IPS DF 6.9 (cell line): ENCODE measurements at places on chromosomes 2 and 18.
A peak's percentile ranks its signal among the peaks of the same experiment; 100 is the strongest.

- peak; percentile 11 for DNase-seq
Observed at GRCh38 chr2:206556357-206556949, 85.8 kb upstream of the FAM237A start.

GRCh38 chr2:16561676-16562075, 104.0 kb downstream of the CYRIA start:
- DNase-seq = no peak

DNA sequence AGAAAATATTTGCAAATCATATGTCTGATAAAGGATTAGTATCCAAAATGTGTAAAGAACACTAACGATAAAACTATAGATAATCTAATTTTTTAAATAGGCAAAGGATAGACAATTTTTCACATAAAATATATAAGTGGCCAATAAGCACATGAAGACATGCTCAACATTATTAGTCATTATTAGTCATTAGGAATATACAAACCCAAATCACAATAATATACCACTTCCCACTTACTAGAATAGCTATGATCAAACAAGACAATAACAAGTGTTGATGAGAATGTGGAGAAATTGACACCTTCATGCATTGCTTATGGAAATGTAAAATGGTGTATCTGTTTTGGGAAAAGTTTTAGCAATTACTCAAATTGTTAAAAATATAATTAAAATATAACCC, 12.6 kb upstream of the MAP2 start:
- DNase-seq = no peak

DNA sequence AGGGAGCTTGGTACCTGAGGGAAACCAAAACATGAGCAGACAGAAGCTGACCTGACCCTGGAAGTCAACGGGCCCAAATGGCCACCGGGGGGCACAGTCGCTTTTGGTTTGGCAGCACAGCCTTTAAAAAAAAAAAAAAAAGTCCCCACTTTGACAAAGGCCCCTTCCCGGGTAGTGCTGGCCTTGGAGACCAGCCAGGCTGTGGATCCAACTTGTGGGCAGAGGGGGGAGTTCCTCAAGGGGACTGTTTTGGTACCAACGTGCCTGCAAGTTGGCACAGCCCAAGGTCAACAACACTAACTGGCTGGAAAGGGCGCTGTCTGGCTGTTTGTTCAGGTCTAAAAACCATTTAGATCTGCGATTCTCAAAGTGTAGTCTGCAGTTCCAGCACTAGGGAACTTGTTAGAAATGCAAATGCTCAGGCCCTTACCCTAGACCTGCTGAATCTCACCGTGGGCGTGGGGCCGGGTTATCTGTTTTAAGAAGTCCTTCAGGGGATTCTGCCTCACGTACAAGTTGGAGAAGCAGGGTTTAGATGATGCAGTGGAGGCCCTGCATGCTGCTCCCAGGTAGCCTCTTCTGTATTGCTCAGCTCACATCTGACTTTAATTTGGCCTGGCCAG, 83.0 kb downstream of the LPIN1 start:
- peak; percentile 67 for DNase-seq

DNA sequence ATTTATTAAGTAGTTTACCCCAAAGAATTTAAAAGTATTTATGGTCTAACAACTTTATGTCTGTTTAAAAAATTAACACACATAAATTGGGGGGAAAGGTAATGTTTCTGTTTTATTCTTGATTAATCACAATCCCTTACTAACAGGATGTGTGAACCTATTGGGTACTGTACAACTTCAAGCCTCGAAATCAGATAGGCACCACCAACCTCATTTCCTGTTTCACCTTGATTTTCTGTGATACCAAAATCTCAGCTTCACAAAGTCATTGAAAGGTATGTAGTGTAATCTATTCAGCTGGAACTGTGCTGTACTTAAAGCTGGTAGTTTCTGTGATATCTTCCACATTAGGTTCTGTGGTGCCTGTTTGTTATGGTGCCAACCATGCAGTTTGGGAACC, 4.0 kb downstream of the RNMT start:
- no peak for DNase-seq

DNA sequence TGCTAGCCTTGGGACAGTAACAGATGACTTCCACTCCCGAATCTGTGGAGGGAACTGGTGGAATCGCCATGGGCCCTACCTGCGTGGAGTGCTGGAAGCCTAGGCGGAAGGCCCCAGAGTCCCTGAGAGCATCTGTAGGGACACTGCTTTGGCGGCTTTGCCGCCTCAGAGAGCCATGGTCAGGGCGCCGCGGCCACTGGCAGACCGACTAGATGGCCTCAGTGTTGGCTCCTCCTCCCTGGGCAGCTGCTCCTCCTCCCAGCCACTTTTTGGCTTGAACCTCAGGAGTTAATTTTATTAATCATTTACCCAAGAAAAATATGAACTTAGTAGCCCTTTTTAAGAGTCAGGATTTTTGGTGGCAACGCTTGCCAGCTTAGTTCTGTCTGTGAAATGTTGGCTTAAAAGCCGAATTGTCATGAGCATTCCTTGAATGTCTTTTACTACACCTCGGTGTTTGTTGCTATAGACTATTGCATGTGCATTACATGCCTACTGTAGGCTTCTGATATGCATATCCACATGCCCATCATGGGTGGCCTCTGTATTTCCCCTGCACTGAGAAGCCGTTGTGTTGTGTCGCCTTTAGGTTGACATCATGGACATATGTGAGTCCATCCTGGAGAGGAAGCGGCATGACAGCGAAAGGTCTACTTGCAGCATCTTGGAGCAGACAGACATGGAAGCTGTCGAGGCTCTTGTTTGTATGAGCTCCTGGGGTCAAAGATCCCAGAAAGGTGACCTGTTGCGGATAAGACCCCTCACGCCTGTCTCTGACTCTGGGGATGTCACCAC, 2.4 kb downstream of the KLF11 start:
- DNase-seq = no peak

DNA sequence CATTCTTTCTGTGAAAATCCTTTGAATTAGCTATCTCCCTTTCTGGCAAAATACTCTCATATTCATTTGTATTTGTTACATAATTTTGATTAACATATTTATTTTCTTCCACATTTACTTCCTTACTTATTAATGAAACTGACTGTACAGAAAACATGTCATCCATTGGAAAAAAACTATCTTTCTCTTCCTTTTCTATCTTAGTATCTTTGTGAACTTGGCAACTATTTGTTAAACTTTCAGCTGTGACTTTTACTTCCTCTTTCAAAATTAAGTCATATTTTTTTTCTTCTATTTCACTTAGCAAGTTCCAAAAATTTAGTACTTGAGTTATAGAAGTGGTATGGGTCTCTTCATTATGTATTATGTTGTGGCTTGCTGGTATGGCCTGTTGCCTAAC, 2.6 kb downstream of the RAD51AP2 start:
- DNase-seq = no peak

DNA sequence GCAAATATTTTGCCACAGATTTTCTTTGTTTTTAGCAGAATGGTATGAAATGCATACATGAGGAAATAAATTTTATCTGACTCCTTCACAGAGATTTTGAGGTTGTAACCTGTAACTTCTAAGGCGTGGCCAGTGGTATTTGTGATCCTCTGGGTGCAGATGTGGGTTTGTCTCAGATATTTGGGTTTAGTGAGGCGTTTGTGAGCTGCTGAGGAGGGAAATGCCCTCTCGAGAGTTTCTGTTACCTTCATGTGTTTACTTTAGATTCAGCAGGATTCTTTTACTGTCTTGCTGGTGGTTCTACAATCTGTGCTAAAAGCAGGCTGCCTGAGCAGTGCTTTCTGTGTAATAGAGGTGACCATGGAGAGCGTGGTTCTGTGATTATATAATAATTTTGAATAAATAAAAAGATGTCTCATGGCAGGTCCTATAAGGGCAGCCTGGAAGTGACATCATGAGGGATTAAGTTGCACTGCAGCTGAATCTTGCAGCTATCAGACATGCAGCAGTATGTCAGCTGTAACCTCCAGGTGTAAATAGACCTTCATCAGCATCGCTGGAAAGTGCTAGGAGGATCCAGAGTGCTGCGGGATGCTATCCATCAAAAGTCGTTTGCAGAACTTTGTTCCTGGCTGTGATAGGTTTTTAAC, 34.1 kb downstream of the TANC1 start:
- DNase-seq = no peak

DNA sequence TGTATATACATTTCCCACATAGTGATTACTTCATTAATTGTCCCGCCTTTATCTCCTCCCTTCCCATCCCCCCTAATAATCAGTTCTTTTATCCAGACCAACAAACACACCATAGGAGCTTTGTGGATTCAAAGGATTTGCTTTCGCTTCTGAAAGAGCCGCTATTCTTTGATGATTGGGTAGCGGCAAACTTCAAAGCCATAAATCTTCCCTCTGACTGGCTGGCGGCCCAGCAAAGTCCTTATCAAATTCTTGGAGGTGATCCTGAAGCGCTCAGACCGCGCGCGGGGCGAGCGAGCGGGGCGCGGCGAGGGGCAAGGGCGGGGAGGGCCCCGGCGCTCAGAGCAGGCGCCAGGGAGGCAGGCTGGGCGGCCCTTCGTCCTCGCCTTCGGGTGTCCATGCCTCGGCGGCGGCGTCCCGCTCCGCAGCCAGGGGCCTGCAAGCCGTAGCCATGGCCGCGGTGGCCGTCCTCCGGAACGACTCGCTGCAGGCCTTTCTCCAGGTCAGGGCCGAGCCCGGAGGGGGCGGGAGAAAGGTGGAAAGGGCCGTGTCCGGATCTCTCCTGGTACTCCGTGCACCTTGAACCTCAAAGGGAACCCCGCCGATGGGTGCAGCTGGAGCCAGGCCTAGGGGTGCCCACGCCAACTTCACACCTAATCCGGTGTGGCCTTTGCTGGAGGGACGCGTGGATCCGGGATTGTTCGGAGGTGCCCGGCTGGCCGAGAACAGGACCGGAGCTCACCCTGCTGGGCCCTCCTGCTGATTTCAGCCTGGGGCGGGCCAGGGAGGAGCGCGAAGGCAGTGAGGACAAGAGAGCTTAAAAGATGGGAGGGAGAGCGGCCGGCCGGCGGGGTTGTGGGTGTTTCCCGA, at the start of gene SP5:
SP5 (plus strand) TSS at position 276 of the 870 bp plus-strand sequence; CDS start at position 452, 176 bp downstream.
- no peak for DNase-seq

DNA sequence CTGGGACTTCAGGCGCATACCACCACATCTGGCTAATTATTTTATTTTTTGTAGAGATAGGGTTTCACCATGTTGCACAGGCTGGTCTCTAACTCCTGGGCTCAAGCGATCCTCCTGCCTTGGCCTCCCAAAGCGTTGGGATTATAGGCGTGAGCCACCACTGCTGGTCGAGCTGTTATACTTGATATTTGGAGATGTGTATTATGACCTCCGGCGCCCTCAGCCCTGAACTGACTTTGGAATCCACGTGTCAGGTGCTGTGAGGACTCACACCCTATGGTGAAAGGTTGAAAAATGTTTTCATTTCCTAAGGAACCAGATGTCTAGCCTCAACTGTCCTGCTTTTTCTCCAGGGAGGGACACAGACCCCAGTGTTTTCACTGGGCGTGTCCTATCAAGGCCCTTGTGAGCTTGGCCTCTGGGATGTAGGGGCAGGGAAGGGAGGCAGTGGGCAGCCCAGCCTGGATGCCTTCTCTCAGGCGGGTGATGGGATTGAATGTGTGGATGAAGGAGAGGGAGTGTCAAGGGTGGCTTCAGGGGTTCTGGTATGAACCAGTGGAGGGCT, 56.4 kb upstream of the HAAO start:
- no peak for DNase-seq

DNA sequence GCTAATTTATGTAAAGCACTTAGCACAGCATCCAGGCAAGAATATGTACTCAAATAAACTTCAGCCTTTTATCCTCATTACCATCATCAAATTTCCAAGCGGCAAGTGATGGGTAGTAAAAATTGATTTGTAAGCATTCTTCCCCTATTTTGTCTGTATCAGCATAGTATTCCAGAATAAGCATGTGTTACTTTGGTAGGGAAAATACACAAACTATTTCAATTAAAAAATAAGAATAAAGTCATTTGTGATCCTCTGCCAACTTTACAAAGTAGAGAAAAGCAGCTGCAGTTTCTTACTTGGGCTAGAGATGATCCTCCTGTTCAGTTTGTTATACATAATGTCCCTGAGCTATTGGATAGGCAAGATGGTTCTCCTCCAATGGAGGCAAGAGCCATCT, 493.2 kb downstream of the ZEB2 start:
- no peak for DNase-seq

DNA sequence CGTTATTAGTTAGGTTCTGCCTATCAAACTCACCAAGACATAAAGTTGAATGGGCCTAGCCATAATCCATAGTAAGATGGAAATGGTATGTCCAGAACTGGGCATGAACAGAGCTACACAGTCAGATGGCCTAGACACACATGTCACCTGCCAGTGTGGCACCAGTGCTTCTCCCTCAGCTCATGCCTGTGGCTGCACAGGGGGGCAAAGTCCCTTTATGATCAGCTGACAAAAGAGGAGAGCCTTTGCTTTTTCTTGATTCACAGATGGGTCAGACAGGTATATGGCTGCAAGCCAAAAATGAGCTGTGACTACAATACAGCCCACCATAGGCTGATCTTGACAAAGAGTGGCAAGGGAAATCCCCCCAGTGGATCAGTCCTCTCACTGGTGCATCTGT, 28.3 kb upstream of the STARD7 start:
- no peak for DNase-seq

- no peak for DNase-seq
Observed at GRCh38 chr2:177716484-177716883, 323.9 kb downstream of the AGPS start.

DNA sequence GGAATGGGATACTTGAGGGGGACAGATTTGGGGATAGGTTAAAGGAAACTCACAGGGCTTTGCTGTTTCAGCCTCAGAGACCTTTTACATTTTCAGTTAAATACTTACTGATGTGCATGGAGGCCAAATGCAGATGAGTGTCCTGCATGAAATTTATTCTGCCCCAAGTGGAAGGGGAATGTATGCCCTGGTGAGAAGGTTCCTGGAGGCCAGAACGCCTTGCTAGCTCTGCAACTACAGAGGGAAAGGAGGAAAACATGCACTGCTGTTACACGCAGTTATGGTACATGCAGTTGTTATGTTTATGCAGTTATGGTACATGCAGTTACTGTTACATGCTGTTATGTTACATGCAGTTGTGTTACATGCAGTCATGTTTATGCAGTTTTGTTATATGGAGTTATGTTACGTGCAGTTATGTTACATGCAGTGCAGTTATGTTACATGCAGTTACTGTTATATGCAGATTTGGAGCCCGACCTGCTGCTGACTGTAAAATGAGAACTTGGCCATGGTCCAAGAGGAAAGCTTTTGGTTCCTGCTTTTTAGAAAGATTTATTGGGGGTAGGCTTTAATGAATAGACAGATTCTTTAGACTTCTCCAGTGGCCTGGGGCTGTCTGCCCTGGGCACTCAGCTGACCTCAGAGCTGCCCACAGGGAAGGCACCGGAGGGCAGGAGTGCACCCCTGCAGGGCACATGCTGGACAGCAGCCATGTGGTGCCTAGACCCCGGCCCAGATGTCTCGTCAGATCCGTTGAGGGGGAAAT, 84.1 kb downstream of the LDLRAD4 start:
- DNase-seq = no peak

- no peak for DNase-seq
Observed at GRCh38 chr2:110126086-110126773, 10.6 kb upstream of the MALL start.

DNA sequence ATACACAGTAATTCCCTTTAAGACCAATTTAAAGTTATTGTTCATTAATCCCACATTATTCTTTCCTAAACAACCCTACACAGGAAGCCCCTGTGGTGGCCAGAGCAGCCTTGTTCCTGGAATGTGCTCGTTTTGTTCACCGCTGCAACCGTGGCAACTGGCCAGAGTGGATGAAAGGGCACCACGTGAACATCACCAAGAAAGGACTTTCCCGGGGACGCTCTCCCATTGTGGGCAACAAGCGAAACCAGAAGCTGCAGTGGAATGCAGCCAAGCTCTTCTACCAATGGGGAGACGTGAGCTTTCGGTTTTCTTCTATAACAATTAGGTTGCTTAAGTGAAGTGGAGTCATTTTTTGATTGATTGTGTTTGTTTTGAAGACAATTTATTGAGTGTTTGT, 101.0 kb downstream of the UNC80 start:
- peak; percentile 52 for DNase-seq
